Naive thymus-derived CD8-positive, alpha-beta T cell (primary cell): ENCODE measurements at places on chromosomes 4 and X. TPM values are rescaled to one million over a fixed set of nuclear protein-coding genes. Genes with fewer than 3 reads are reported as not detected.

- no peak for DNase-seq
Observed at GRCh38 chr4:105453550-105454205, 20.2 kb downstream of the PPA2 start.

GRCh38 chr4:40288566-40288965, 46.6 kb upstream of the CHRNA9 start:
- no peak for DNase-seq

- DNase-seq, result no peak
Observed at GRCh38 chr4:122901247-122902010, 21.0 kb downstream of the NUDT6 start.

DNA sequence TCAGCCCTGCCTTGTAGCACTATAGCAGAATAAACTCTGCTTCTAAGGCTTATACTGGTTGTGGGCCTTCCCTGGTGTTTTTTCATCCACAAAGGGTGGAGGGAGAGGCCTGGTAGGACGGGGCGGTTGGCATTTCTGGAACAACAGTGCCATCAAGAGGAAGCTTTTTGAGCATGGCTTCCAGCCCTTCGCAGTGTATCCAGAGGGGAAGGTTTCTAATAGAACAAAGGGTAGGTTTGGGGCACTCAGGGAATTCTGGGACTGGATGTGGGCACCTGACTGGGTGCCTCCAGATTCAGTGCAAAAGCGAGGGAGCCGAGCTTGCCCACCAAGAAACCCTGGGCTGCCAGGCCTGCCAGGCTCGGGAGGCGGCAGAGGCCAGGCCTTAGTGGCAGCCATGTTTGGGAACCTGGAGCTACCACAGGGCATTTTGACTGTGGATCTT, 229.6 kb upstream of the AGTR2 start:
- DNase-seq, result no peak

DNA sequence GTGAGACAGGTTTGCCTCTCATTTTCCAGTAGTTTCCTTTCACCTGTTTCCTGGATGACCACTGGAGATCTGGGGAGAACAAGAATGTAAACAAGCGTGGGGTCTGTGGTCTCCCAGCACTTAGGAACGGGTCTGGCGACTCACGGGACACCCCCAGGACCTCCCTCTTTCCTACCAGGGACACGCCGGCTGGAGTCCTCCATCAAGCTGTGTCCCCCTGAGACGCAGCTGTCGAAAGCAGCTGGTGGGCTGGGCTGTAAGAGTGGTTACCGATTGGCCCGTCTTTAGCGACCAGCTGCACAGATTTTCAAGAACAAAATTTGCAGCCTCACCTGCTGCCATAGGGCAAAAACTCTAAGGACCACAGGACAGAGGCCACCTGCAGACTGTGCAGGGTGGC, 11.9 kb downstream of the LRPAP1 start:
- DNase-seq, result no peak

GRCh38 chr4:55123791-55124190, 1.6 kb downstream of the KDR start:
- no peak for DNase-seq

- no peak for DNase-seq
Observed at GRCh38 chrX:120260369-120260768, 9.8 kb downstream of the ZBTB33 start.

GRCh38 chr4:14000091-14000814, 372.7 kb upstream of the BOD1L1 start:
- no peak for DNase-seq

- DNase-seq, result no peak
Observed at GRCh38 chr4:140903522-140904475, 147.6 kb upstream of the TBC1D9 start.

DNA sequence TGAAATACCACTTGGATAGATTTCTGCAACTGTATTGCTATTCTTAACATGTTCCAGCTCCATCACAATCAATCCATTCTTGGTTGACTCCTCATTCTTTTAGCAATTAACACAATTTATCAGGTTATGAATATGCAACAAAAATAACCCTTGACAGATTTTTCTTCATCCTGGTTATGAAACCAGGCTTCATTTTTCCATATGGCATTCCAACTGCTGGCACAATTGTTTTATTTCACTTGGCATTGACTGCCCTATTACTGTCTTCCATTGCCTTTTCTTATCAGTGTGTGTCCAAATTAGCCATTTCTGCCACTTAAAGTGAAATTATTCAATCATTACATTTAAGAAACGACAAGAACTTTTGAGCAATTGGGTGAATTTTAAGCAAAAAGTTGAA, 388.8 kb upstream of the EPHA5 start:
- no peak for DNase-seq

DNA sequence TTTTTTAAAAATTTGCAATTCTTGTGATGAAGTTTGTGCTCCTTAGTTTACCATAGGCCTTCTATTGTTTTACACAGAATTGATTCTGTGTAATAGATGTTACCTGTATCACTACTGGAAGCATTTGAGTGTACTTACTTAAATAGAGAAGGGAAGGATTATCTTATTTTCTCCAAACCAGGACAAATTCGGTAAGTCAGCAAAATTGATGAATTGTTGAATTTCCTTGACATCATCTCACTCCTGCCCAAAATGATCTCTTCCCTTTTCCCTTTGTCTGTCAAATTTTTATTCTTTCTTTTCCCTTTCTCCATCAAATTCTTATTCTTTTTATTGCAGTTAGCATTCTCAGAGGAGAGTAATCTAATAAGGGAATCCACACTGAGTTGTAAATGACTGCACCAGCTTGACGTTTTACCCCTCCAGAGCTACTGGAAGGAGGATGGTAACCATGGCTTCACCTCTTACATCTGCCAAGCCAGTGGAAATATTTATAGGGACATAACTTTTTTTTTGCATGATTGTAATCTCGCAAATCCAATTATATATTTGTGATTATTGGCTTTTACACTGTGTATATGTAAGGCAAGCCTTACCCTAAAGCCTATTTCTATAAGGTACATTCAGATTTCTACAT, 42.6 kb upstream of the HAND2 start:
- no peak for DNase-seq

DNA sequence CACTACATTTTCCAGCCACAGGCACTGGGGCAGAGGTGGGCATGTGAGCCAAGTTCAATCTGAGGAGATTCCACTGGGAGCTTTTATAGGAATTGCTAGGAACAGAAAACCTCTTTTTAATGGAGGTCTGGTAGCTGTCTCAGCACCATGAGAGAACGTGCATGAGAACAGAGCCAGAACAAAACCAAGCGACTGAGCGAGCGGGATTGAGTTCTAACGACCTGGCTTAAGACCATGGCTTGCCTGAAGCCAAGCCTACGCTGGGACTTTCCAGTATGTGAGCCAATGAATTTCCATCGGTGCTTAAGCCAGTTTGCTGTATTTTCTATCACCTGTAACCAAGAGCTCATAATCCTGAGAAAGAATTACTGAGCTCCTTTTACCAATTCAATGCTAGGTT, 183.7 kb downstream of the NR3C2 start:
- DNase-seq, result no peak

GRCh38 chr4:103664436-103665075, 55.2 kb downstream of the TACR3 start:
- DNase-seq, result no peak

- DNase-seq, result no peak
Observed at GRCh38 chr4:76523593-76523992, 88.6 kb downstream of the SHROOM3 start.

- no peak for DNase-seq
Observed at GRCh38 chr4:61200916-61201526, 895 bp downstream of the ADGRL3 start.

DNA sequence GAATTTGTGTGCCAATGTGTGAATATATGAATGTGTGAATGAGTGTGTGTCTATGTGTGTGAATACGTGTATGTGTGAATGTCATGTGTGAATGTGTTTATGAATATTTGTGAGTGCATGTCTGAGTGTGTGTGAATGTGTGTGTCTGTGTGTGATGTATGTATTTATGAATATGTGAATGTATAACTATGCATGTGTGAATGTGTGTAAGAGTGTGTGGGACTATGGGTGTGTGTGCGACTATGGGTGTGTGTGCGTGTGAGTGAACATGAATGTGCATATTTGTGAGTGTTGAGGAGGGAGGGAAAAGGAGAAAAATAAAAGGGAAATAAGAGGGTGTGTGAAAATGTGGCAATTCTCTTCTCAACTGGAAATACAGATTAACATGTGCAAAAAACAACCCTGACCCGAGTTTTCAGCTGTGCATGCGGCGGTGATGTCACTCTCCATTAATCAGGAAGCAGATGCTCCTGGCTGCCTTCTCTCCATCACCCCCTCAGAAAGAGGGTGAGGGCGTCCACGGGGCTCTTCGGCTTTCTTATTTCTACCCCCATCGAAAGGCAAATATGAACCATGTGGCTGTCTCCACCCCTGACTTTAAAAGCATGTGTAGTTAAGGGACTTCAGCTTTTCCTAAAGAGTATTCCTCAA, 219.8 kb downstream of the MAML3 start:
- no peak for DNase-seq

GRCh38 chr4:78656968-78657445, 105.4 kb downstream of the ANXA3 start:
- no peak for DNase-seq

DNA sequence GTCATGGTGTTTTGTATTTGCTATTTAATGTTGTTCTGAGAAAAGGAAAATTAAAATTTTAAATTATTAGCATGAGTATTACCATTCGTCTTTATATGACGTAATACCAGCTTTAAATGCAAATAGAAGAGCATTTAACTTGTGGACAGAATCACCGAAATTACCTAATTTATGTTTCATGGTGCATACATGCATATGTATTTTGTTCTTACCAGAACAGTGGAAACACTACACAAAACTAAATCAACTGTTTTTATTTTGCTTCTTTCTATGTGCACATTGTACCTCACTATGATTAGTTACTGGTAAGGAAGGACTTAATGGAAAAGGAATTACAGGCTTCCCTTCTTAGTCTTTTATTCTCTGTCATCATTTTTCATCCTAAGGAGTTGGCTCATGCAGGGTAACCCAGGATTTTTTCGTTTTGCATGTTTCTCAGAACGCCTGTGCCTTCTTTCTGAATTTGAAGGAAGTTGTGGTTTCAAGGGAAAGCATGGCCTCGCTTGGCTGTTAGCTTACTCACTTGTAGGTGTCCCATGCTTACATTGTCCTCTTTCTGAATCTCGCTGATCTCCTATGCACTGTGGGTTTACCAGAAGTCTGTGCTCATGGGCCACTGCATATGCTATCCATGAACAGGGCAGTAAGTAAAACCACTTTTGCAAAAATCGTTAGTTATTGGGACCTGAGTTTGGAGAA, 300.0 kb upstream of the PUDP start:
- no peak for DNase-seq

GRCh38 chr4:123449780-123450179, 53.2 kb downstream of the SPRY1 start:
- no peak for DNase-seq

DNA sequence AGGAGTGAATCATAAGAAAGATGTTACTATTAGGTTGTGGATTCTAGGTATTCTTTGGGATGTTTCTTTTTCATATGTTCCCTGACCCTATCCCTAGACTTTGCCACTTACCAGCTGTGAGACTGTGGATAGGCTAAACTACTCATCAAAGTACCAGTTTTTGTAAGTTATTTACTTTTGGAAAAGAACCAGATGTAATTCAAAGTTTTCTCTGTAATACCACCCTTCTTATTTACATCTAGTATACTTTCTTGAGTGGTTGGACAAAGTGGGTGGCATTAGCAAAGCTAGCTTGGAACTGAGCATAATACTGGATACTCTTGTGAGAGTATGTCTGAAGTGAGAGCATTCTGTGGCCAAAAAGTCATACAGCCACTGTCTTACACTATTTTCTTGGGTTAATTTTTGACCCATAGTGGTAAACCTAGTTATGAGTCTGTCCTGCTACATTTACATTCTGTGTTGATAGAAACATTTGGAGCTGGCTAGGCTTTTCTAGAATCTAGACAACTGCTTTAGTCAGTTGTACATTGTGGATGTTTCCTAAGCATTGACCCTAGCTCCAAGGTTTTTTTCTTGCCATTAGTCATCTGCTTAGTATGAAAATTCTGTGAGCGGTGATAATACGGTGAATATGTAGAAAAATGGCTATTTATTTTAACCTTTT, 41.7 kb downstream of the KDM6A start:
- DNase-seq, result no peak

GRCh38 chr4:25184056-25184455, 23.8 kb upstream of the SEPSECS start:
- no peak for DNase-seq

- DNase-seq, result no peak
Observed at GRCh38 chr4:172857026-172857425, 311.6 kb upstream of the GALNT7 start.

- DNase-seq, result no peak
Observed at GRCh38 chr4:41976775-41977516, 4.6 kb upstream of the DCAF4L1 start.

DNA sequence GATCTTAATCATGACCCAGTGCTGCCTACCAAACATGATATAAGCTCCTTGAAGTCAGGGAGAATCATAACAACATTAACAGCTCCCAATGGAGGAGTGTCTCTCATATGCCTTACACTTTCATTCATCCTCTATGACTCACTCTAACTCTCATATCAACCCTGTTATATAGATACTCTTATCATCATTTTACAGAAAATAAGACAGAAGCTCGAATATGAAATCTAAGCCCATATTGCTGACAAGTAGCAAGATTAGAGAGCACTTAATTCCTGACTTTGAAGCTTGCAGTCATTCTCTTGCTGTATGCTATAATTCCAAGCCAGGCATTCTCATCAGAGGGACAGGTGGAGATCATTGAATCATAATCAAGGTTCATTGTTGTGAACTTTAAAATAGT, 476.7 kb upstream of the ATOH1 start:
- DNase-seq, result no peak

- DNase-seq, result no peak
Observed at GRCh38 chrX:65551086-65551485, 16.5 kb upstream of the LAS1L start.

DNA sequence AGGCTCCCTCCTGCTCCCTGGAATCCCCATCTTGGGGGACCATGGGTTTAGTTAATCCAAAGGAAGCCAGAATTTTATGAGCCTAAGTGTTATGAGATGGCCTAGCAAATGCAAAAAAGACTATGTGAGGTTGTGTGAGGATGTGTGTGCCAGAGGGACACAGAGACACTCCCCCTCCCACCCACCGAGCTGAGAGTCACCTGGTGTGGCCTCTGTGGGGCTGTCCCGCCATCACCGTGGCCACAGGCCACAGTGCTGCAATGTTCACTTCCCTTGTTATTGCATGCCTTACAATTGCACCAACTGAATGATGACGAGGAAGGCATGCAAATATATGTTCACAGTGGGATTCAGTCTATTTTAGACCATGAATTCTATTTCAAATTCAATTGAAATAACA, 601 bp upstream of the FGFBP2 start:
- peak; percentile 82 for DNase-seq

Gene CLDN22
- not detected for total RNA-seq

Gene OTUD6A
- not detected for total RNA-seq

Gene DMRTC1
- total RNA-seq, result 1.2 TPM

Gene BTK
- 5.3 TPM for total RNA-seq

Gene TEX13B
- not detected for total RNA-seq

Gene EREG
- total RNA-seq, result not detected

Gene SLC7A11
- 0.30 TPM for total RNA-seq

Gene IBSP
- not detected for total RNA-seq

Gene SSX5
- total RNA-seq, result not detected

Gene PAK3
- not detected for total RNA-seq

Gene SOWAHD
- 1.2 TPM for total RNA-seq

Gene PPP1R2C
- total RNA-seq, result not detected
